Skeletal muscle cell (primary cell): ENCODE measurements at places on chromosomes 6 and 20.

GRCh38 chr6:44494011-44494501 is 106.5 kb downstream of the CDC5L start:
- DNase-seq: no peak

GRCh38 chr6:162068340-162068739 is 659.2 kb downstream of the PRKN start:
- no peak for DNase-seq

- no peak for DNase-seq
Observed at GRCh38 chr6:33259032-33259431, 12.6 kb downstream of the VPS52 start.

DNA sequence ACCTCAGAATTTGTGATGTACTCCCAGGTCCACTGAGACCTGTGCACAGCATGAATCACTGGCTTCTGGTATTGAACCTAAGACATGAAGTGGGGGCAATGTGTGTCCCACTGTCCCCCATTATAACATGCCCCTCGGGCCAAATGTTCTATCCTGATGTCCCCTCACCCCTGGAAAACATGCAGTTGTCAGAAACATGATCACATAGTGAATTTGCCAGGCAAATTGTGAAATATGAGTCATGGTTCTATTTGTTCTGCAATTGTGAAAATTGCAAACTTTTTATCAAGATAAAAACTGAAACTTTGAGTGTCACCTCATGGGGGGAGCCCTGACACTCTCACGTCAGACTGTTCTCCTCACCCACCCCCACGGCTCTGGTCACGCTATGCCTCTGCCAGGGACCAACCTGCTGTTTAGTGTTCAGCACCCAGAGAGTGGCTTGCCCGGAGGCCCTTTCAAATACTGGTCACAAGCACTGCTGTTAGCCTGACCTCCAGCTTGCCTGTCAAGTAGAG is 305.3 kb downstream of the CLIC5 start:
- DNase-seq: no peak

GRCh38 chr6:151351731-151352130 is 39.6 kb downstream of the ZBTB2 start:
- DNase-seq: no peak

GRCh38 chr6:50381099-50381415 is 331.3 kb upstream of the DEFB112 start:
- DNase-seq: no peak

DNA sequence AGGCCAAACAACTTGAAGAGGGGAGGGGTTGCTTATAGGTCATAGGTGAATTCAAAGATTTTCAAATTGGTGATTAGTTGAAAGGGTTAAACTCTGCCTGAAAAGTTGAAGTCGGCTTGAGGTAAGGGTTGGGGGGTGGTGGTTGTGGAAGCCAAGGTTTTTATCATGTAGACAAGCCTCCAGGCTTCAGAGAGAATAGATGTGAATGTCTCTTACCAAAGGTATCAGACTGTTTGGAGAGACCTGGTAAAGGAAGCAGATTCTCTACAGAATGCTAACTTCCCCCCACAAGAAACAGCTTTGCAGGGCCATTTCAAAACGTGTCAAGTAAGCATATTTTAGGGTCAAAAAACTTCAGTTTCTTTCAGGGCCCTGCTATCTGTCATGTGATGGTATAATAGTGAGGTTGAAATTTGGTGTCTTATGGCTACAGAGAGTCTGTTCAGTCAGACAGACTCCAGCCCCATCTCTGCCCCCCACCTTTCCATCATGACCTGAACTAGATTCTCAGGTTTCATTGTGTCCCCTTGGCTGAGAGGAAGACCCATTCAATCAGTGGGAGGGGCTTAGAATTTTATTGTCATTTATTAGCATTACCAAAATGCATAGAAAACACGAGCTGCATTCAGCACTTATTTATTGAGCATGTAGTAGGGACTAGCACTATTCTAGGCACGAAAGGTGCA is 136.5 kb downstream of the MAP3K7 start:
- DNase-seq: no peak

- no peak for DNase-seq
Observed at GRCh38 chr20:35301426-35301825, 9.2 kb upstream of the FAM83C start.

DNA sequence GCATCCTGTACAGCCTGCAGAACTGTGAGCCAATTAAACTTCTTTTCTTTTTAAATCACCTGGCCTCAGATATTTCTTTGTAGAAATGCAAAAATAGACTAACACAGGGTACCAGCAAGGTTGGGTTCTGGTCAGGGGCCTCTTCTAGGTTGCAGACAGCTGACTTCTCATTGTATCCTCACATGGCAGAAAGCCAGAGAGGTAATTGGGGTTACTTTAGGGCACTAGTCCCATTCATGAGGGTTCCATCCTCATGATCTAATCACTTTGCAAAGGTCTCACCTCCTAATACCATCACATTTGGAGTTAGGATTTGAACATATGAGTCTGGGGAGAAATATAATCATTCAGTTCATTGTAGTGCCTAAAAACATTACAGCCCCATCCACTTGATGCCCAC is 101.5 kb downstream of the LCA5 start:
- no peak for DNase-seq

DNA sequence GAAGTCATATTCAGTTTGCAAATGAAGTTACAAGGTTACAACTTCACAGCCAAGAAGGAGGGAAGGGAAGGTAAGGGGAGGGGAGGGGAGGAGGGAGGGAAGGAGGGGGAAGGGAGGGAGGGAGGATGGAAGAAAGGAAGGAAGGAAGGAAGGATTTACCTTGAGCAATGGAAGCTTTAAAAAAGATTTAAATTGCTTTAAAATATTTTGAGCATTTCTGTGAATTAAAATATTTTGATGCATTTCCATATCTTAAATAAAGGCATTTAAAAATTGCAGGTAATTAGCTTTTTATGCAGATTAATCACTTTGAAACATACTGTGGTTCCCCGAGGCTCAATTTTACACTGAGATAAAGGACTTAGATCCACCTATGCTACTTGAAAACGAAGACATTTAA is 618.0 kb downstream of the TFAP2A start:
- no peak for DNase-seq

DNA sequence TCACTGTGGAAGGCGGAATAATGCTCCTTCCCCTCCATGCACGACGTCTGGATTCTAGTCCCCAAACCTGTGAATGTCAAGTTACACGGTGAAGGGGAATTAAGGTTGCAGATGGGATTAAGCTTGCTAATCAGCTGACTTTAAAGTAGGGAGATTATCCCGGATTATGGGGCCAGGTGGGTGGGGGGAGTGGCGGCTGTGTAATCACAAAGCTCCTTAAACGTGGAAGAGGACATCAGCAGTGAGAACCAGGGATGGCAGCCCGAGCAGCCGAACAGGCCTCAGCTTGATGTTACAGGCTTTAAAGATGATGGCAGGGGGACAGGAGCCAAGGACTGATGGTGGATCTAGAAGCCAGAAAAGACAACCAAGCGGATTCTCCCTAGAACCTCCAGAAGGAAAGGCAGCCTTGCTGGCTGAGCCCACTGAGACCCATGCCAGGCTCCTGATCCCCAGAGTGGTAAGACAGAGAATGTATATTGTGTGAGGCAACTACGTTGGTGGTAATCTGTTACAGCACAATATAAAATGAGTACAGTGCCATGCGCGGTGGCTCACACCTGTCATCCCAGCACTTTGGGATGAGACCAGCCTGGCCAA is 117.5 kb downstream of the SCML4 start:
- no peak for DNase-seq

- DNase-seq: no peak
Observed at GRCh38 chr20:60491051-60491581, 532.9 kb downstream of the CDH26 start.

GRCh38 chr6:131036143-131036542 is 26.9 kb downstream of the EPB41L2 start:
- DNase-seq: no peak

DNA sequence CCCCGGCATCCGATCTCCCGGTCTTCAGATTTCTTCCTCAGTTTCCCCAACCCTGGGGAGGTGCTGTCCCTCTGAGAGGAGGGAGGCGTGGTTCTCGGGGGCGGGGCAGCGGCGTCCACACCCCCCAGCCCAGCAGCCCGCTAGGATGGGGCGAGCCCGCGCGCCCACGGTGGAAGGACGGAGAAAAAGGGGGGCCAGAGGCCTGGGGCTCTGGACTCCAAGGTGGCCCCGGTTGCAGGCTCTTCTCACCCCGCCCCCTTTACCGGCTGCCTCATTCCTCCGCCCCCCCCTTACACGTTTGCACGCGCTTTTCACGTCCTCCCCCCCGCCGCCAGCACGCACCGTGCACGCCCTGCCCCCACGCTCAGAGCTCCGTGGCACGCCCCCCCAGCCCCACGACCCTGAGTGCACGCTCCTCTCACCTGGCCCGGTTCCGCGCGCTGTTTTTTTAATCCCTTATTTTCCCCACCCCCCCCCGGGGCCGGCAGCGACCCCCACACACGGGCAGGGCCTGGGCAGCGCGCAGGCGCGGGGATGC is 402 bp downstream of the ZBTB12 start:
- DNase-seq: no peak

- peak; percentile 58 for DNase-seq
Observed at GRCh38 chr6:142693441-142693840, 251.5 kb downstream of the HIVEP2 start.

DNA sequence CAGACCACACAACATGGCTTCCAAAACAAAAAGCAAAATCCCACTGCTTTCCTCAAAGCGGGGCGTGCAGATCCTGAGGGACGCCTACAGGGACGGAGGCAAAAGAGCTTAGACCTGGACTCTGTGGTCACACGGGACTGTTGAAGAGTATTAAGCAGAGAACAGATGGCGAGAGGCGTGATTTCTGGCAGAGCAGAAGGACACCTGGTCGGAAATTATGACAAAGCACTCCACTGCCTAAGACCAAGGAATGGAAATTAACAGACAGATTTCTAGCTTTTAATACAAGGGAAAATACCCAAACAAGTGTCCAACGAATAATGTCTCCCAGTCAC is 15.4 kb downstream of the CST7 start:
- no peak for DNase-seq

DNA sequence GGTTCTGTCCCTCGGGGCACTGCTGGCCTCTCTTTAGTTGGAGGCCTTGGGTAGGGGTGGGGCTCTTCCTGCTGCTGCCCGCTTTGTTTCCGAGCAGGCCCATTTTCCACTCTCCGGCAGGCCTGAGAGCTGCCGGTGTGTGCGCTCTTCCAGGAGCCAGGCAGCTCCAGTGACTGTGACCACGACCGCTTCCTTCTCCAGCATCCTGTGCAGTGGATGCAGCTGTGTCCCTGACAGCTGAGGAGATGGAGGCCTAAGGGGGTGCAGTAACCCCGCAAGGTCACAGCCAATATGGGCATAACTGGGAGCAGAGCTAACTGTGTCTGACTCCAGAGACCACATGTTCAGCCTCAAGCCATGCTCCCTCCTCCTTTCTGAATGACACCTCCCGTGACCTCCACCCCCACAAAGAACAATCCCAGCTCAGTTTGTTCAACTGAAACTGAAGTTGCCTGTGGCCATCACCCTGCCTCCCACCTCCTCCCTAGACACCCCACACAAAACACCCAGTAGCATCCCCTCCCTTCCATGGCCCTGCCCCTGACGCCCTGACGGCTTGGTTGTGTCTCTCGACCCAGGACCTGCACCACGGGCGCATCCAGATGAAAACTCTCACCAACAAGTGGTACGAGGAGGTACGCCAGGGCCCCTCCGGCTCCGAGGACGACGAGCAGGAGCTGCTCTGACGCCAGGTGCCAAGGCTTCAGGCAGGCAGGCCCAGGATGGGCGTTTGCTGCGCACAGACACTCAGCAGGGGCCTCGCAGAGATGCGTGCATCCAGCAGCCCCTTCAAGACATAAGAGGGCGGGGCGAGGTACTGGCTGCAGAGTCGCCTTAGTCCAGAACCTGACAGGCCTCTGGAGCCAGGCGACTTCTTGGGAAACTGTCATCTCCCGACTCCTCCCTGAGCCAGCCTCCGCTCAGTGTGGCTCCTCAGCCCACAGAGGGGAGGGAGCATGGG is 27.8 kb downstream of the SPATA2 start:
- no peak for DNase-seq

GRCh38 chr20:55004044-55004443 is 528.7 kb downstream of the DOK5 start:
- no peak for DNase-seq

DNA sequence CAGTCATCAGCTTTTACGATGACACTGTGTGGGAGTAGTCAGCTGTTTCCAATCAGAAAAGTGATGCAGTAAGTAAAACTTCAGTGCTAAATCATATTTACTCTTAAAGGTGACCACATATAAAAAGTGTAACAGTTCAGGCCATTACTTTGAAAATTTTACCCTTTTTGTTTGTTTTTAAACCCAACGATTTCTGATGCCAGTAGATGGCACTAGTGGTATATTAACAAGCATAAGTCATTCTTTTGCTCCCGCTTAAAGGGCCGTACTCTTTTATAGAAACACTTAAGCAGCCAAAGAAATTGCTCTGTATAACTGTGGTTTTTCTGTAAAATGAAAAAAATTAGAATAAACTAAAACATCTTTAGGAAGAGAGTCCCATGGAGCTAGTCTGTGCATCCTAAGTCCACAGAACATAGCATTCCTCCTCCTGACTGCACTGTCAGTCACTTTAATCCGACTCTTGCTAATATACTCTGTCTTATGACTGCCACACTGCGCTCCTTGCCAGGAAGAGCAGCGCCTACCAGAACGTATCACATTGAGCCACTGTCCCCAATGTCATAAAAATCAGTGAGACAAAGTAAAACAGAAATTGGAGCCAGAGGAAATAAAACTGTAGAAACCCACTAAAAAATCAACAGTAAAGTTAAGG is 25.0 kb downstream of the HEBP2 start:
- peak; percentile 39 for DNase-seq

DNA sequence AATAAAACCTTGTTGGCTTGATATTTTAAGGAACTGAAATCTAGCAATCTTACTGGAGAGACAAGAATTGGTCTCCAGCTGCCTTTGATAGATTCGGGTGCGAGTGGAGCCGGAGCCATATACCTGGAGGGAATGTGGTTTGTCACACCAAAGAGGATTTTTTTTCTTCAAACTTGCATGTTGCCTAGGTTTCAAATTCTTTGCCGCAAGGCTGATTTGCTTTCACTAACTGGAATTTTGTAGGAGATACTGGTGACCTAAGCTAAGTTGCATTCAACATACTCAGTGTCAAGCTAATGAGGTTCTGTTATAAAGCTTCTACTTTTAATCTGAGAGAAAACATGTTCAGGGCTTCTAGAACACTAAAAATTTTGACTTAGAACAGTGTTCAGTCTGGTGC is 39.7 kb upstream of the ASIP start:
- no peak for DNase-seq

- DNase-seq: no peak
Observed at GRCh38 chr20:56987986-56988385, 278.5 kb downstream of the BMP7 start.

GRCh38 chr6:42347456-42347855 is 104.3 kb downstream of the TRERF1 start:
- DNase-seq: no peak

DNA sequence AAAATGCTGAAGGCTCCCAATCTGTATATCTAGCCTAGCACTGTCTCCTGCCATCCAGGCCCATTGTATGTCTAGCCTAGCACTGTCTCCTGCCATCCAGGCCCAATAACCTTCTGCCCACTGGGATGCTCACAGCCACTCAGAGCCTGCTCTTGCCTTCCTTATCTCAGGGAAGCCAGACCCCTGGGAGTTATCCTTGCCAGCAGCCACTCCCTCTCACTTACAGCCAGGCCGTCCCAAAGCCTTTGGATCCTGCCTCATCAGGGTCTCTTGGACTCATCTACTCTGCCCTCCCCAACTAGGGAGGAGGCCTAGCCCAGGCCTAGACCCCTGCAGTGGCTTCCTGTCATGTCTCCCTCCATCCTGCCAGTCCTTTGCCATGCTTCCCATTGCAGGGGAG is 37.3 kb downstream of the KIF3B start:
- no peak for DNase-seq
